ENCODE measurements at places on chromosomes 11 and 22.

GRCh38 chr11:2002807-2003206 is 5.2 kb upstream of the H19 start:
- DNase-seq: no peak

GRCh38 chr11:40139536-40139935 is 1319.9 kb downstream of the LRRC4C start:
- no peak for DNase-seq

- no peak for DNase-seq
Observed at GRCh38 chr11:119088406-119088805, 3.7 kb downstream of the HMBS start.

DNA sequence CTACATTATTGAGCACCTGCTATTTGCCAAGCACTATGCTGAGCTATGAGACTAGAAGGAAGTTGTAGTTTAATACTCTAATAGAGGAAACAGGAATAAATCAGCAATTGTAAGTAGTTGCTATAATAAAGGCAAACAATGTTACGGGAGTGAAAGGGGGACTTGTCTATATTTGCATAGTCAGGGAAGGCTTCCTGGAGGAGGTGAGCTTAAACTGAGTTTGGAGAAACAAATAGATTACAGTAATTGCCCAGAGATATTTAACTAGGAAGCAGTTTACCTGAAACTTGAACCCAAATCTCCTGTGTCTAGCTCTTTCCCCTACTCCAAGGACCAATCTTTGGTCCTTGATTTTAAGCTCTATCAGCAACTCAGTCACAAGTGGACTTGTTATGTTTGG is 2.1 kb upstream of the ENTHD1 start:
- DNase-seq: no peak

GRCh38 chr11:119320776-119321524 is 4.0 kb upstream of the MCAM start:
- DNase-seq: no peak

DNA sequence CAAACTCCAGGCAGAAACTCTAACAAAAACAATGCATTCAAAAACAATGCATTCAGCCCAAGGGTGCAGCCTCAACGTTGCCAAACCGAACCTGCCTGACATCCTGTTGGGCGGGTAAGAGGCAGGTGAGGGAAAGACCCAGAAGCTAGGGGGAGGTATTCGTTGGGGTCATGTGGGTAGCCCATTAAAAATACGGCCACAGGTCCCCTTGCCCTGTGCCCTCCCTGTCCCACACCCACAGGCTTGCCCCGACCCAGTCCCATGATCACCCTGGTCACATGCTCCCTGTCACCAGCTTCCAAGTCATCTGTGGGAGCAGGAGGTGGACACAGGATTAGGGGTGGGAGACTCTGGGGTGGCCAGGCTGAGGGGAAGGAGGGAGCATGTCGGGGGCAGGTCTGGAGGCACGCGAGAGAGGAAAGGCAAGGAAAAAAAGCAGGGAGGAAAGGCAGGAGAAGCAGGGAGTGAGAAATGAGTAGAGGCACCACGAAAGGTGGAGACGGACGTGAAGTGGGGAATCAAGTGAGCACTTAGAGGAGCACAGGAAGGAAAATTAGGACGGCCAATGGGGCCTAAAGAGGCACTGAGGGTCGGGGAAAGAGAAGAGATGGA is 683 bp downstream of the PLA2G6 start:
- no peak for DNase-seq
